ENCODE measurements at places on chromosomes 7 and 10.

- no peak for DNase-seq
Measured at GRCh38 chr7:26525398-26526264, 234.0 kb downstream of the SNX10 start.

- no peak for DNase-seq
Measured at GRCh38 chr7:2611922-2612321, 19.9 kb upstream of the TTYH3 start.

DNA sequence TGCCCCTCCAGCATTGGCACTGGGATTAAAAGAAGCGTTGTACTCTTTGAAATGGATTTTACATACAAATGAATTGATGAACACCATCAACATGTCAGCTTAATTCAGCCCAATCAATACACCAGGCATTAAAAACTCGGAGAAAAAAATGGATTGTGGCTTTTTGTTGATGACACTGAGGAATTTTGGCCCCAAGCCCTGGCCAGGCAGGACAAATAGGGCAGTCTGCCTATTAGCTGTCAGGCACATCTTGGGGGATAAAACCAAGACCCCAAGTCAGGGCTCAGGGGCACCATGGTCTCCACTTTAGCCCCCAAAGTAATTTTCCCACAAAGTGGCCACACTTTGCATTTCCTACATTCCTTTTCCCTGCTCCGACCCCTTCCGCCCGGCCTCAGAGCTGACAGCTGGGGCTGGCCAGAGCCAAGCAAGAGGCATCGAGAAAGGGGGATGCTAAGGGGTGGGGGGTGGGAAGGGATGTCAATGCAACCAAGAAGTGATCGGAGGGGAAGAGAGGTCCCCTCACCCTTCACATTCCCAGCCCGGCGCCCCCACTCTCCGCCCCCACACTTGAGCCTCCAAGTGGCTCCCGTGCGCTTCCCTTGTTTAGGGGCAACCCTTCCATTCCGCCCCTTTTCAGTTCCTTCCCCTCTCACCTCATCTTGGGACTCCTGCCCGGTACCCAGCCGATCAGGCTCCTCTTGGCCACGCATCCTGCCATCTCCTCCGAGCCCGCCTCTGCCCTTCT, 711 bp downstream of the HIP1 start:
- DNase-seq = no peak

DNA sequence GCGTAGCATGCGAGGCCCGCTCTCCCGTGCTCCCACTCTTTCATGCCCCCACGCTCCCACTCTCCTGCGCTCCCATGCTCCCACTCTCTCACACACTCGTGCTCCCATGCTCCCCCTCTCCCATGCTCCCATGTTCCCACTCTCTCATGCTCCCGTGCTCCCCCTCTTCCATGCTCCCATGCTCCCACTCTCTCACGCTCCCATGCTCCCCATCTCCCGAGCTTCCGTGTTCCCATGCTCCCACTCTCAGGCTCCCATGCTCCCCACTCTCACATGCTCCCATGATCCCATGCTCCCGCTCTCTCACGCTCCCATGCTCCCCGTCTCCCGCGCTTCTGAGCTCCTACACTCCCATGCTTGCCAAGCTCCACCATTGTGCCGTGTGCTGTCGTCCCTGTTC, 84.4 kb upstream of the ANLN start:
- DNase-seq = no peak

DNA sequence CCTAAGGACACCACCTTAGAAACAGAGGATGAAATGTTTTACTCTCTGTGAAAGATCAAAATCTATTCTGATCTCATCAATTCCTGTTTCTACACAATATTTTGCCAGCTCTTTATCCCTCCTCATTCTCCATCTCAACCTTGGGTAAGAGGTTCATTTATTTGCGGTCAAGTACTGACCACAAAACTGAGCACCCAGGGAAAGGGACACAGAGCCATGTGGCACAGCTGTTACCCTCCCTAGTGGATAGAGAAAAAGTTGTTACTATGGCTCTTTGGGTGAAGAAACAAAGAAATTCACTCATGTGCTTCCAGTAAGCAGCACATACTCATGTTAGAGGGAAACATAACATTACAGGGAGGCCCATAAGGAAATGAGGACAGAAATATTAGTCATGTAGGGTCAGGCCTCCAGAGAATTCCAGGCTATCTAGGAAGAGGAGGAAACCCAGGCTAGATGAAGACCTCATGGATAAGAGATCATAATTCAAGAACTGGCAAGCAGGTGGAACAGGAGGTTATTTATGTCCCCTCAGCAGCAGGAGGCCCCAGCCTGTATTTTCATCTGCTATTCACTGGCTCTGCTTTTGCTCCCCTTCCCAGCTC, 114.5 kb downstream of the ATE1 start:
- DNase-seq = no peak

DNA sequence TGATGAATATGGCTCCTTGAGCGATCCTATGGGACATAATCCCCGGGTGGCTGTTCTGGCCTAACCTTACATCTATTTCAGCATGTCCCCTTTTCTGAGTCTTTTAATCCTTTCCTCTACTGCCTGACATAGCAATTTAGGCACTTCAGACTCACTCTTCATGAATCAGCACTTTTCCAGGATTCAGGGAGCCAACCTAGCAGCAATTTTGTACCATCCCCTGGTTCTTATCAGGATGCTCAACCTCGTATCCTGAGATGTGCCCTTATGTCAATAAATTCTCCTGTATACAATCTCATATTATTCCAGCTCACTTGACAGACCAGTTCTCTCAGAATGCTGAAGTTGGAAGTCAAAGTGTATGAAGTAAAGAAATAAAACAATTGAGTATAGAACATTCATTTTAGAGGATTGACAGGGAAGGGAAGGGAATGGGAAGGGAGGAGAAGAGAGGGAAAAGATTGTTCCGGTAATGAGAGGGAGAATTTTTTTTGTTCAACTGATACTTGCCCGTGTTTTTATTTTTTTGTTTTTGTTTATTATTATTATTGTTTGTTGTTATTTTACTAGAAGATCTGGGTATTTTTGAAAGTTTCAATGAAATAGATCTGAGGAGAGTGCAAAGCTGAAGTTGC, 8.2 kb upstream of the ZC3HAV1 start:
- no peak for DNase-seq

DNA sequence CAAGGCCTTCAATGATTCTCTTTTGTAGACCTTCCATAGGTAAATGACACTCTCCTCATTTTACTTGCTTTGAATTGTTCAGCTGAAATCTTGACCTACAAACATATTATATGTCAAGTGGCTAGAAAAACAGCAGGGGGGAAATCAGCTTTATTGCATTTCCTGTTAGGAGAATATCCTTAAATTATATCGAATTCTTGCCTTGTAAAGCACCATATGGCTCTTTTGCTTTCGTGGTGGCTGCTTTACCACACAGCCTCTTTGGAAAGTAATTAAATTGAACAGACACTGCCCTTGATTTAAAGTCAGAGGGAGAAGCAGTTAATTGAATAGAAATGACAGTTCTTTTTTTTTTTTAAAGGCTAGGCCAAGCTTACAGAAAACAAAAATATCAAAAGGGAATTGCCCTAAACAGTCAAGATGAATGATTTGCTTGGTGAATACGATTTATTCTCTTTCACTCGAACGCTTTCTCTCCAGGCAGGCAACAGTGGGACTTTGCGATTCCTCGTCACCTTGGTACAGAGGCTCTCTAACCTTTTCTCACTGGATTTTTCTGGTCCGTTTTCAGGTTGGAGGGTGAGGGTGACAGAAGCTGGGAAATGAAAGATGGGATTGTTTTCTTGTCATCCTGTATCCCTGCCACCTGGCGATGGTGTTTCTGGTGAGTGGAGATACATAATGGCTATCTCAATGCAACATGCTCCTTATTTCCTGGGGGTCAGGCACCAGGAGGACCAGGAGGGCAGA, 126.0 kb downstream of the GATA3 start:
- DNase-seq = no peak

DNA sequence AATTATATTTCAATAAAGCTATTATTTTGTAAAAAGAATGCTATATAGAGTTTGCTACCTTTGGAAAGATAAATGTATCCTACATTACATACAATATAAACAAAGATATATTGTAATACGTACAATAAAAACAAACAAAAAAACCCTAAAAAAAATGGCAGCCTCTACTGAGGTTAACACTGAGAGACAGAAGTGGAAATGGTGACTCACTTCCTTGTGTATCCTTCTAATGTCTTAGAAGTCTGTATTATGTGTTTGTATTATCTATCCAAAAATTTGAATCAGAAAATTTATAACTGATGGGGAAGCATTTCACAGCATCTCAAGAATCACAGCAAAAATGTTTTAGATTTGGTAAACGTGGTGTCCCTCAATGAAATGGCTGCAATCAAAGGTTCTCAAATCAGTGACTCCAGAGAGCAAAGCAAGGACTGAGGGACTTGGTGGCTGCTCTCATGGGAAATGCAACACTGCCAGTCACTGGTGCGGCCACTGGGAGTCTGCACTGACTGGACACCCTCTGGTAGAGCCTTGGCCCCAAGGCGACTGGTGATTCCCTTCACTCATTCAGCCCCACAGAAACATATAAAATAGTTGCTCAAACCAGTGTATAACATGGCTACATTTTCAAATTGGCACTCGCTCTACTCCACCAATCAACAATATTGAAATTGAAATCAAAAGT, 53.8 kb downstream of the PANK1 start:
- no peak for DNase-seq

DNA sequence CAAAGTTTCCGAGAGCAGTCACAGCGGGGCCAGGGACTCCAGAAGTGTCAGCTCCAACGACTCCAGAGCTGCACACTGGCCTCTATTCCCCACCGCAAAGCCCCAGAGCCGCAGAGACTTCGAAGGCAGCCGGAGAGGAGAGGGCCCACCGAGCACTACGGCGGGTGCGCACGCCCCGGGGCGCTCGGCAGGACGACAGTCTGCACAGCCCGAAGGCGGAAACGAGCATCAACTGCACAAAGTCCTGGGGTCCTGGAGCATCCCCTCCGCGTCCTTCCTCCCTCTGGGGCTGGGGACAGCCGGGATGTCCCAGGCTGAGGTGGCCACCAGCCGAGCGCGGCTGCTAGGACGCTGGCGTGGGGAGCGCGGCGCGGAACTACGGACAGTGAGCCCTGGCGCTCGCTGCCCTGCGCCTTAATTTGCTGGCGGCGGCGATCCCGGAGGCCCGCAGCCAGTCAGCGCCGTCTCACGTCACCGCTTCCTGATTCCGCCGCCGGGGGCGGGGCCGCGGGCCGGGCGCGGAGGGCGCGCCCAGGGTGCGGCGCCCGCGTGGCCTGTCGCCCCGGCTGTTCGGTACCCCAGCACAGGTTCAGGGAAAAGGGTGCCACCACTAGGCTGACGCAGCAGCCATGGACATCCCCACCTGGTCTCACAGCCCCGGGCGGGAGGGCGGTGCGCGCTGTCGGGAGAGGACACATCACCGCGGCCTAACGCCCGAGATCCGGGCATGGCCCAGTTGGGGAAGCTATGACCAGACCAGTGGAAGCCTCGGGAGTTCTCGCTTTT, at the start of gene TBX20:
TBX20 (minus strand) TSS at position 391 of the 786 bp plus-strand sequence. CDS start 480 bp downstream, outside the sequence.
- no peak for DNase-seq

DNA sequence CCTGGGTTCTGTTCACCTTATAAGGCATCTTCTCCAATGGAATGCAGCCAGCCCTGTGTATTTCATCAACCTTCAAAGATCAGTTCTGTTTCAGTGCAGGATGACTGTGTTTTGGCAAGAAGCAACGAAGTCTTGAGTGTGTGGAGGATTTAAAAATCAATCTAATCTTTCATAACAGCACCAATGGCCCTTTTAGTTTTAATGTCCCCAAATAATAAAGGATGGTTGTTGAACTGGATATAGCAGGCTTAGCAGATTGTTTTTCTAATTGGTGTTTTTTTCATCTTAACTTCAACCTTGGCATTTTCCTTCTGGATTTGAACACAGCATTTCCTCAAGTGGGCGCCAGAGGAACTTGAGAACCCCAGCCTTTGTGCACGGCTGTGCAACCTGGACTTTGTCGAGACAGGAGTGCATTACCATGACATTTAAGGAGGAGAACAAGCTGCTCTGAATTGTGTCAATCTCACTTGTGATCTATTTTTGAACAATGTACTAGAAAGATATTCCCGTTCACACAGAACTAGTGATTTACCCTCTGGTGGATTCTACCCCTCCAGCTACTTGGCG, 313.3 kb upstream of the AKR1E2 start:
- DNase-seq = no peak

- no peak for DNase-seq
Measured at GRCh38 chr7:88102675-88103074, 117.2 kb downstream of the SRI start.

DNA sequence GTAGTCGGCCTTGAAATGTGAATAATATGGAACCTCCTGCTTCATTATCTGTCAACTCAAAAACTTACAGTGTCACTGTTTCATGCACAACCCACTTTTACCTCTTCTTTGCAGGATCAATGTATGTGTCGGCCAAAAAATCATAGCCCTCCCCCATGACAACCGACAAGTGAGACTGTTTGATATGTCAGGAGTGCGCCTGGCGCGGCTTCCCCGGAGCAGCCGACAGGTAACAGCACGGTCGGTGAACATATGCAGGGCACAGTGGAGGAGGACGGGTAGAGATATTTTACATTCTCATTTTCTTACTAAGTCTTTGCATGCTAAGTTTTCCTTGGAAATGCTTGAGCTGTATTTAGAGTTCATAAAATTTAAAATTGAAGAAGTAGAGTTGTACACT, 68.6 kb downstream of the WDR37 start:
- no peak for DNase-seq

DNA sequence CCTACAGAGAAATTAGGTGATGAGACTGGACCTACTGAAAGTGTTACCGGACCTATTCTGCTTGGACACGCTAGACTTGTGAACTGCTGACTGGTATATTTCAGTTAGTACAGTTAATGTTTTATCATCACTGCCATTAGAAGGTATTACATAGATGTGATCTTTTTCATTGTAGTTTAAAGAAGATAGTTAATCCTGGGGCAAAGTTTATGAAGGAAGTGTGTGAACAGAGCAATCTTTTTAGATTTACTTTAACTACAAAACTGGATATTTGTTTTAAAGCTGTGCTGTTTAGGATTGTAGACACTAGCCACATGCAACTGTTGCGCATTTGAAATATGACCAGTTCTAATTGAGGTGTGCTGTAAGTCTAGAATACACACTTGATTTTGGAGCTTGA, 446.7 kb downstream of the AUTS2 start:
- no peak for DNase-seq

- no peak for DNase-seq
Measured at GRCh38 chr10:62534031-62534430, 159.9 kb downstream of the ZNF365 start.
